ENCODE measurements at places on chromosomes 2 and 18.

GRCh38 chr2:7180638-7181370, 263.6 kb downstream of the RNF144A start:
- H3K4me1 ChIP-seq: no peaks in the 10 kb centered on the region
- H3K27me3 ChIP-seq: no peaks in the 10 kb centered on the region
- H3K4me3 ChIP-seq: no peak overlapping the region
- DNase-seq: no peak

GRCh38 chr2:240889601-240890560, 6.1 kb downstream of the MAB21L4 start:
- H3K4me1 ChIP-seq: peaks cover 7% of the 10 kb centered on the region
- H3K27me3 ChIP-seq: no peaks in the 10 kb centered on the region
- H3K36me3 ChIP-seq: no peaks in the 10 kb centered on the region
- H3K27ac ChIP-seq: no peak overlapping the region

DNA sequence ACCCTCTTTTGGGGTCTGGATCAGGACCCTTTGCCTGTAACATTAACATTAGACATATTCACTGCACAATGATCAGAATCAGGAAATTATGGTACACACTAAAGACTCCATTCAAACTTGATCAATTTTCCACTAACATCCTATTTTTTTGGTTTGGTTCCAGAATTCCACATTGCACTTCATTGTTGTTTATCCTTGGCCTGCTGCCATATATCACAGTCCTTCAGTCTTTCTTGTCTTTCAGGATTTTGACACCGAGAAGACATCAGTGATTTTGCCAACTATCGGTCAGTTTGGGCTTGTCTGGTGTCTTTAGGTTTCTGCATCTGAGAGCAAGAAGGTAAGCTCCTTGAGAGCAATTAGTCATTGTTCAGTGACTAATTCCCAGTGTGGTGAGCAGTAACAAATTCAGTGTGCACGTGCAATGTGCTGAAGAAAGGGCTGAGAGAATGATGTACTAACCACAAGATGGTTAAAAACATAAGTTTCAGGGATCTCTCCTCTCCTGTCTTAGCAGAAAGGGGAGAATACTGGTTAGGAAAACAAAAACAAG, 23.5 kb downstream of the MARCHF4 start:
- peak overlapping the region; percentile 70 for H3K27ac ChIP-seq
- peaks cover 50% of the 10 kb centered on the region for H3K4me1 ChIP-seq
- no peaks in the 10 kb centered on the region for H3K36me3 ChIP-seq
- no peak overlapping the region for H3K4me3 ChIP-seq
- no peak for DNase-seq

DNA sequence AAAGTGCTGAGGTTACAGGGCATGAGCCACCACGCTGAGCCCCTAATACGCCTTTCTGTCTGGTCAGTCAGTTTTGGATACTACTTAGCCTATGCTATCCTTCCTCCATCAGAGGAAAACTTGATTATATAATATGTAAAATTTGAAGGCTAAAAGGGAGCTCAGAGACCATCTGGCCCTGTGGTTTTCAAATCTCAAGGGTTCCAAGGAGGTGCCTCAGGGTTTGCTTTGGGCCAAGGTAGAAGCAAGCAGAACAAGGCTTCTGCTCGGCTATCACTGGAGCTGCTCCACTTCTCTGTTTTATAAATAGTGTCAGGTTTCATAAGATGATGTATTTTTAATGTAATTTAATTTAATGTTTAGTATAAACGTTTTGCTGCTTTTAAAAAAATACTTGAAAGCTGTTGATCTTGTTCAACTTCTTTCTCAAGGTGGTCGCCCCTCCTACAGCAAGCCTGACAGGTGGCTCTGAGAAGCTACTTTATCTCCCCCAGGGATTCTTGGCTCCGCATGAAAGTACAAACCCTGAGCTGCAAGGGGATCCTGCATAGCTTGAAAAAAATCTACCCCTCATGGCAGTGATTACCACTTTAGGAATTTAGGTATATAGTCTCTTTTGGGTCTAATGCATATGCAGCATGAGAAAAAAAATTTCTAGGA, 290.3 kb downstream of the CNTNAP5 start:
- H3K27ac ChIP-seq: no peak overlapping the region
- H3K4me3 ChIP-seq: no peak overlapping the region
- H3K27me3 ChIP-seq: no peaks in the 10 kb centered on the region
- DNase-seq: no peak
- no peaks in the 10 kb centered on the region for H3K36me3 ChIP-seq
- no peaks in the 10 kb centered on the region for H3K4me1 ChIP-seq

- H3K27ac ChIP-seq: no peak overlapping the region
- no peak for DNase-seq
- no peaks in the 10 kb centered on the region for H3K4me1 ChIP-seq
- H3K36me3 ChIP-seq: no peaks in the 10 kb centered on the region
- H3K27me3 ChIP-seq: no peaks in the 10 kb centered on the region
- no peak overlapping the region for H3K4me3 ChIP-seq
Measured at GRCh38 chr2:6359964-6360363, 505.7 kb downstream of the CMPK2 start.

- H3K4me3 ChIP-seq: no peak overlapping the region
- no peak for DNase-seq
- H3K36me3 ChIP-seq: no peaks in the 10 kb centered on the region
- H3K27ac ChIP-seq: no peak overlapping the region
Measured at GRCh38 chr18:39805218-39805617, 2149.8 kb upstream of the PIK3C3 start.

DNA sequence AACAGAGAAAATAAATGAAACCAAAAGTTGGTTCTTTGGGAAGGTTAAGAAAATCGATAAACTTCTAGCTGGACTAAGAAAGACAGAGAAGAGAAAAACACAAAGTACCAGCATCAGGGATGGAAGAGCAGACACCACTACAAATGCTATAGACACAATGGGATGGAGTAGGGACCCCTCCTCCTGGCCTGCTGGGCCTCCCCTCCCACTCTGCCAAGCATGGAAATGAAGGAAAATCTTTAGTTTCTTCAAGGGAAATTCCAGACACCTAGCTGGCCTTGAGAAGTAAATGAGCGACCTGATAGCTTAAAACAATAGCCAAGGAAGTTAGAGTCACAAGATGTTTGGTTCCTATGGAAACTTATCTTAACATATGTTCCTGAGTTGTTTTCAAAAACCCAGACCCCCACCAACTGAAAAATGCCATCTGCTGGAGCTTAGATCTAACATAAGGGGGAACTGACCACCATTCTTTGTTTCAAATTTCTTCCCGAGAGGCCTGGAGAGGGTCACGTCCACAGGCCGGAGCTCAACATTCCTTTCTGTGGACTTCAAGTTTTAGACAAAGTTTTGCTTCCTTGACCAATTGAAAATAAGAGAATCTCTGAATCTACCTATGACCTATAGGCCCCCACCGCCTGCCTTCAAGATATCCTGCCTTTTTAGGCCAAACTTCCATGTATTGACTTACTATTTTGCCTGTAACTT, 101.9 kb downstream of the BIN1 start:
- no peaks in the 10 kb centered on the region for H3K36me3 ChIP-seq
- no peak for DNase-seq
- no peaks in the 10 kb centered on the region for H3K27me3 ChIP-seq
- no peak overlapping the region for H3K4me3 ChIP-seq

- DNase-seq: no peak
- no peak overlapping the region for H3K4me3 ChIP-seq
- H3K27ac ChIP-seq: no peak overlapping the region
Measured at GRCh38 chr2:6008186-6008585, 316.0 kb downstream of the SOX11 start.

- H3K4me3 ChIP-seq: no peak overlapping the region
- DNase-seq: no peak
- H3K27me3 ChIP-seq: peaks cover 5% of the 10 kb centered on the region
- H3K36me3 ChIP-seq: no peaks in the 10 kb centered on the region
- no peak overlapping the region for H3K27ac ChIP-seq
Measured at GRCh38 chr2:172999641-173000386, 75.8 kb upstream of the MAP3K20 start.

DNA sequence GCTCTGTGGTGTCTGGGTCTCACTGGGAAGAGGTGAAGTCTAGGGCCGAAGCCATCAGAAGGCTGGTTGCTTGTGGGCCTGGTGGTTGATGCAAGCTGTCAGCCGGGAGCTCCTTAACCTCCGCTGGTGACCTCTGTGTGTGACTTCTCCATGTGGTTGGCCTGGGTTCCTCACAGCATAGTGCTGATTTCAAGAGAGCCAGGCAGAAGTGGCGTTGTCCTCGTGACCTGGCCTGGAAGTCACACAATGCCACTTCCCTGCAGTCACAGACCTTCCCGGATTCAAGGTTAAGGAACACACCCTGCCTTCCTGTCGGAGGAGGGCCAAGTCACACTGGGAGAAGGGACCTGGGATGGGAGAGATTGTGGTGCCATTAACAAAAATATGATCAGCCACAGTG, 303.7 kb upstream of the HS6ST1 start:
- no peak overlapping the region for H3K27ac ChIP-seq
- no peak overlapping the region for H3K4me3 ChIP-seq
- H3K27me3 ChIP-seq: no peaks in the 10 kb centered on the region
- H3K4me1 ChIP-seq: peaks cover 5% of the 10 kb centered on the region
- DNase-seq: no peak

GRCh38 chr2:205259121-205259520, 423.2 kb upstream of the NRP2 start:
- no peaks in the 10 kb centered on the region for H3K4me1 ChIP-seq
- no peaks in the 10 kb centered on the region for H3K27me3 ChIP-seq
- no peak overlapping the region for H3K4me3 ChIP-seq

DNA sequence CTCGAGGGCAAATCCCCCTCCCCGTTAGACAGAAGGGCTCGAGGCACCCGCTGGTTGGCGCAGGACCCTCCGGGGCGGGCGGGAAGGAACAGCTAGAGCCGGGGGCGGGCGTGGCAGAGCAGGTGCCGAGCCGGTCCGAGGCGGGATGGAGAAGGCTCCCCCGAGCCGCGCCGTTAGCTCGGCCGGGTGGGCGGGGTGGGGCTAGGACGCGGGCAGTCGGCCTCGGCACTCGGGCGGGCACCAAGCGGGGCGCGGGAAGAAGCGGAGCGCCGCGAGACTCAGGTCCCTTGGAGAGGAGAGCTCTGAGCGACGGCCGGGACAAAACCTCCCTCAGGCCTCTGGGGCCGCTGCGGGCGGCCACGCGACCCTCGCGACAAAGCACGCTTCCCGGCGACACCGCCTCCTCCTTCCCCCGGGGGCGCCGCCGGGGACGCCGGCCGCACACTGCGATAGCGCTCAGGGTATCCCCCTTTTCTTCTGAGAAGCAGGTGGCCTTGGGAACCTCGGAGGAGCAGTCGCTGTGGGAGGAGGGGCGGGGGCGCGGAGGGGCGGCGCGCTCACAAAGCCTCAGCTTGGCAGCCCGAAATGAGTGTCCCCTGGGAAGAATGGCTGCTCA, 721 bp downstream of the FHOD3 start:
- no peaks in the 10 kb centered on the region for H3K4me1 ChIP-seq
- peaks cover 41% of the 10 kb centered on the region for H3K27me3 ChIP-seq
- H3K27ac ChIP-seq: no peak overlapping the region
- no peaks in the 10 kb centered on the region for H3K36me3 ChIP-seq
- H3K4me3 ChIP-seq: peak overlapping the region; percentile 47

DNA sequence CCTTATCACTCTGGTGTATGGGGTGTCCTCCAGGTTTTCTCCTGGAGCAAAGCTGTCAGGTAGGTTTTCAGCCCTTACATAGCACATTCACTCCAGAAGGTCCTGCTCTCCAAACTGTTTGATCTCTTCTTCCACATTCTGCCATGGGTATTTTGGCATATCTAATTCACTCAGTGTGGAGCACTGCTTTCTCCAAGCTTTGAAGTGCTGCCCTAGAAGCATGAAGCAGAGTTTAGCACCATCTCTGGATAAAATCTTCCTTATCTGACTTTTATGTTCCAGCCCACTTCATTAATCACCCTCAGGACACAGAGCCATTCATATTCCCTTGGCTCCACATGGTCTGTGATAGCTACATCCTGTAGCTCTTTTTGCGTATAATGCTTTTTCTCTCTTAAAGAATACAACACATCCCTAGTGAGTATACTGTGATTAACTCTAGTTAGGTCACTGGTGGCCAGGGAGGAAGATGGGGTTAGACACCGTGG, 56.7 kb upstream of the ARHGAP28 start:
- H3K27me3 ChIP-seq: no peaks in the 10 kb centered on the region
- no peaks in the 10 kb centered on the region for H3K4me1 ChIP-seq
- no peak overlapping the region for H3K4me3 ChIP-seq
- no peak for DNase-seq

DNA sequence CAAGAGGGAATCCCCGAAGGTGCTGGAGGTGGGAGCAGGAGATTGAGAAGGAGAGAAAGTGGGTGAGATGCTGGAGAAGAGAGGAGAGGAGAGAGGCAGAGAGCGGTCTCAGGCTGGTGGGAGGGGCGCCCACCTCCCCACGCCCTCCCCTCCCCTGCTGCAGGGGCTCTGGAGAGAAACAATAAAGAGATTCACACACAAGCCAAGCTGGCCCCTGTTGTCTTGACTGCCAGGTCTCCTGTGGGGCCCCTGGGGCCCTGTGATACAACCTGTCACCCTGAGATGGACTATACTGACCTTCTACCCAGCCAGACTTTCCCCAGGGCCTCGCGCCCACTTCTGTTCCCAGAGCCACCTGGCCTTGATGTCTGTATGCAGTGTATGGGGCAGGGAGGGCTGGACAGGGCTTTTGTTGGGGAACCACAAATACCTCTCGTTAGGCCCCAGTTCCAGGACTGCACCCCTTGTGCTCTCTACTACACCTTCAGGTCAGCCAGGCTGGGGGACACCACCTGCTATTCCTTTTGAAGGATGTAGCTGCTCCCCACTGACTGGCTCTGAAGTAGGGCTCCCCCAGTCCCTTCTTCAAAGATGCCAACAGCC, 8.0 kb upstream of the SPEG start:
- no peak overlapping the region for H3K4me3 ChIP-seq
- H3K4me1 ChIP-seq: no peaks in the 10 kb centered on the region
- no peaks in the 10 kb centered on the region for H3K27me3 ChIP-seq
- H3K36me3 ChIP-seq: no peaks in the 10 kb centered on the region
- H3K27ac ChIP-seq: no peak overlapping the region

DNA sequence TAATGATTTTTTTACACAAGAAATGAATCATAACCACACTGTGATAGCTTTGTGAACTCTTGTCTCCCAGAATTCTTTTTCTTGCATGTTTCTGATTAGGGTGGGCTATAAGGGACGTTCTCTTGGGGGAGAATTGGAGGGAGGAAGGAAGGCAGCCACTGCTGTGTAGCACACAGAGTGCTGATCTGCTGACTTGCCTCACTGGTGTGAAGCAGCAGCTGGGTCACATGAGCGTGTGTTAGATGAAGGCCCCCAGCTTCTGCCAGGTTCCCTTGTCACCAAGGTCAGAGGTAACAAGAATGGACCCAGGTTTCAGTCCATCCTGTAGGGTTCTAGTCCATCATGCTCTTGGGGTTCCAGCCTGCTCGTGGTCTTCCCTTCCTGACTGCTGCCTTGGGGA, 107.4 kb upstream of the GLI2 start:
- no peaks in the 10 kb centered on the region for H3K36me3 ChIP-seq
- H3K27ac ChIP-seq: no peak overlapping the region
- H3K27me3 ChIP-seq: peaks cover 22% of the 10 kb centered on the region
- H3K4me1 ChIP-seq: no peaks in the 10 kb centered on the region
- DNase-seq: no peak

- H3K4me3 ChIP-seq: no peak overlapping the region
- no peaks in the 10 kb centered on the region for H3K27me3 ChIP-seq
- no peak overlapping the region for H3K27ac ChIP-seq
- no peaks in the 10 kb centered on the region for H3K36me3 ChIP-seq
- no peaks in the 10 kb centered on the region for H3K4me1 ChIP-seq
- DNase-seq: no peak
Measured at GRCh38 chr2:173185437-173185836, 109.8 kb downstream of the MAP3K20 start.

- no peaks in the 10 kb centered on the region for H3K36me3 ChIP-seq
- no peaks in the 10 kb centered on the region for H3K27me3 ChIP-seq
- H3K27ac ChIP-seq: no peak overlapping the region
- H3K4me1 ChIP-seq: no peaks in the 10 kb centered on the region
Measured at GRCh38 chr2:207498427-207498826, 31.3 kb upstream of the CREB1 start.

- H3K27me3 ChIP-seq: no peaks in the 10 kb centered on the region
- H3K36me3 ChIP-seq: no peaks in the 10 kb centered on the region
- no peak overlapping the region for H3K27ac ChIP-seq
- DNase-seq: no peak
Measured at GRCh38 chr2:38650717-38651116, 15.2 kb upstream of the GALM start.

Data from T-cell (primary cell).